Stimulated activated naive CD4-positive, alpha-beta T cell treated with Interleukin-2 at 50 U/mL for 16 hours (primary cell): ENCODE measurements at places on chromosomes 5 and 9.

DNA sequence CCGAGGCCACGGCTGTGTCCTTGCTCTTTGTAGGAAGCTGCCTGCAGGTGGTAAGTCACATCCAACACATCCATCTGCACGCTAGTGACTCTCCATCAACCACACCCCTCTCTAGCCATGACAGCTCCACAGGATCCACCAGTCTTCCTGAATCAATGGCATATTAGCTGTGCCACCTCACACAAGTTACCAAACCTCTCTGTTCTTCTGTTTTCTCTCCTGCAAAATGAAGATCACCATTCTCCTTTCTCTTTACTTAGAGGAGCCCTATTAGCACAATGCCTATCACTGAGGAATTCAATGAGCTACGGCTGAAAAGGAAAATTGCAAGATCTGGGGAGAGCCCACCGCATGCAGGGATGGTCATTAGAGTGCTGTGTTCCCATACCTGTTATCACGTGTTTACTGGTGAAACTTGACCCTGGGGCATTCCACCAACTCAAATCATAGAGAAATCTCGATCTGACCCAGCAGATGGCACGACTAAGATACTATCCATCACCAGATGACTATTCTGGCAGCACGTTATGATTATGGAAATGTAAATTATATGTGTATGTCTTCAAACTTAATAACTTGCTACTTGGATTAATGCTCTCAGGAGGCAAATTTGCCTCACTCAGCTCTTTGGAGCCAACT is 20.9 kb downstream of the WHRN start:
- no peak for DNase-seq

- no peak for DNase-seq
Measured at GRCh38 chr5:42985129-42986037, 54.7 kb downstream of the ANXA2R start.

- no peak for DNase-seq
Measured at GRCh38 chr9:137280474-137281344, 3.2 kb downstream of the TOR4A start.

GRCh38 chr5:119368238-119368630 is 12.4 kb downstream of the TNFAIP8 start:
- peak; percentile 54 for DNase-seq

DNA sequence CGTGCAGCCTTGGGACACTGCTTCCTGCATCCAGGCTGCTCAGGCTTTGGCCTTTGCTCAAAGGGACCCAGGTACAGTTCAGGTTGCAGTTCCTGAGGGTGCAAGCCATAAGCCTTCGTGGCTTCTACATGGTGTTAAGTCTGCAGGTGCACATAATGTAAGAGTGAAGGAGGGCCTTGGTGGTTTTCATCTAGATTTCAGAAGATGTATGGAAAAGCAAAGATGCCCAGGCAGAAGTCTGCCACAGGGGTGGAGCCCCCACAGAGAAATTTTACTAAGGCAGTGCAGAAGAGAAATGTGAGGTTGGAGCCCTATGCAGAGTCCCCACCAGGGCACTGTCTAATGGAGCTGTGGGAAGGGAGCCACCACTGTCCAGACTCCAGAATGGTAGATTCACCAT is 200.9 kb downstream of the ICE1 start:
- DNase-seq, result no peak

DNA sequence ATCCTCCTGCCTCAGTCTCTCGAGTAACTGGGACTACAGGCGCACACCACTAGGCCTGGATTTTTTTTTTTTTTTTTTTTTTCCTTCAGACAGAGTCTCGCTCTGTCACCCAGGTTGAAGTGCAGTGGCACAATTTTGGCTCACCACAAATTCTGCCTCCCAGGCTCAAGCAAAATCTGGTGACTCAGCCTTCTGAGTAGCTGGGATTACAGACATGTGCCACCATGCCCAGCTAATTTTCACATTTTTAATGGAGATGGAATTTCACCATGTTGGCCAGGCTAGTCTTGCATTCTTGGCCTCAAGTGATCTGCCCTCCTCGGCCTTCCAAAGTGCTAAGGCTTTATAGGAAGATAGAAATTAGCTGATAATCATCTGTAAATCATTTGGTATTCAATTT is 43.9 kb downstream of the NSA2 start:
- no peak for DNase-seq

- no peak for DNase-seq
Measured at GRCh38 chr9:4325113-4325512, 25.2 kb upstream of the GLIS3 start.

DNA sequence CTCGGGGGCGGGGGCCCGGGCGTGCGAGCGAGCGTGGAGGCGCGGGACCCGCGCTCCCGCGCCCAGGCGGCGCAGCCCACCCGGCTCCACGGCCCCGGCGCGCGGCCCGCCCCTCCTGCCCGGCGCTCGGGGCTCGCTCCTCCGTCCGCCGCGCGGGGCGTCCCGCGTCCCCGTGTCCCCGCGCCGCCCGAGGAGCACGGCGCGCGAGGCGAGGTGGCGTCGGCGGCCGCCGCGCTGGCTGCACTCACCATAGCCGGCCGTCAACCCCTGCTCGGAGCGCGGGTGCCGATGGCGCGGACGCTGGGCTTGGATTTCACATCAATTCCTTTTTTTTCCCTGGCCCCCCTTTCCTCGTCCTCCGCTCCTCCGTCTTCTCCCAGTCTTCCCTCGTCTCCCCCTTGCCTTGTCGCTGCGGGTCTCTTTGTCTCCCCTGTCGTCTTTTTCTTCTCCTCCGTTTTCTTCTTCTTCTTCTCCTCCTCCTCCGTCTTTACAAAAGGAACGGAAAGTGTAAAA is 494 bp downstream of the PTCH1 start:
- no peak for DNase-seq

- DNase-seq, result no peak
Measured at GRCh38 chr9:125484350-125485282, 222.4 kb downstream of the MAPKAP1 start.

DNA sequence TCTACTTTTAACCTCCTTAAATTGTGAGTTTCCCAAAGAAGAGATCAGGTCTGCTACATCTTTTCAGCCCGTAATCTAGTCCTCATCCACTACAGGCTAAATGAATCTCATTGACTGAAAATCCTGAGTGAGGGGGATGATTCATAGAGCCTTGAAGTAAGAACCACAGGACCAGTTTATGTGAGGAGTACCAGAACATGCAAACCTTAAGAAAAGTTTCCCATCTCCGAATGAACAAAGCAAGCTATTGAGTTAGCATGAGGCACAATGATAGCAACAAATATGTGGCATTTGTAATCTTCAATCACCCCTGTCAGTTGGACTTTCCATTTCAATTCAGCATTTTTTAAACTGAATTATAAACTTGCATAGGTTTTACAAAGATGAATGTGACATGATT is 197.0 kb downstream of the ALDH1A1 start:
- no peak for DNase-seq

DNA sequence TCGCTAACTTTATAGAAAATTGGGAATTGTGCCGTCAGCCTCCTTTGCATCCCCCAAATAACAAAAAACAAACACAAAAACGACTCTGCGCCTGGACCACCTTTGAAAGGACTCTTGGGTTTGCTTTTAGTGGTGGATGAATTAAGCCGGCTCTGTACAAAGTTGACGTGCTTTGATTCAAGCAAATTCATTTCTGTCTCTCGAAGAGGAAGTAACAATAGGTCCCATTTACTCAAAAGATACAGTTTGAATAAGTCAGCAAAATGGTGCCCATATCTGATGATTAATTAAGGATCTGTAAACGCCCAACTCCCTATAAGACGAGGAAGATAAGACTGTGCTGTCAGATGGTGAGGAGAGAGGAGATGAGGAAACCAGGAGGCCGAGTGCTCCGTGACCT is 67.8 kb downstream of the AK8 start:
- DNase-seq, result no peak

GRCh38 chr5:55903121-55903701 is 52.1 kb downstream of the IL31RA start:
- peak; percentile 60 for DNase-seq

DNA sequence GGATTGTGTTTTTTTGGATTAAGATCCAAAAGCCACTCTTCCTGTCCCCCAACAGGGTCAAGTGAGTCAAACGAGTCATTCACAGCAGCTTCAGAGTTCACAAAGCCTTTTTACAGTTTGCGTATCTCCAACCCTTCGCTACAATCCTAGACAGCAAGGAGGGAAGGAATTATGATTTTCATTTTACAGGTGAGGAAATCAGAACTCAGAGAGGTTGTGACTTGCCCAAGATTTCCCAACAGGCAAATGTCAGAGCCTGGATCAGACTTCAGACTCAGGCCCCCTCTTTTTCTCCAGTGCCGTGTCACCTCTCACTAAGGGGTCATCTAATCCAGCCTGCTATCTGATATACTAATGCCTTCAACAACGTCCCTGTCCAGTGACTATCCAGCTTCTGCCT is 72.1 kb upstream of the XPA start:
- DNase-seq, result no peak

GRCh38 chr5:67636091-67636490 is 439.5 kb upstream of the CD180 start:
- DNase-seq, result no peak

DNA sequence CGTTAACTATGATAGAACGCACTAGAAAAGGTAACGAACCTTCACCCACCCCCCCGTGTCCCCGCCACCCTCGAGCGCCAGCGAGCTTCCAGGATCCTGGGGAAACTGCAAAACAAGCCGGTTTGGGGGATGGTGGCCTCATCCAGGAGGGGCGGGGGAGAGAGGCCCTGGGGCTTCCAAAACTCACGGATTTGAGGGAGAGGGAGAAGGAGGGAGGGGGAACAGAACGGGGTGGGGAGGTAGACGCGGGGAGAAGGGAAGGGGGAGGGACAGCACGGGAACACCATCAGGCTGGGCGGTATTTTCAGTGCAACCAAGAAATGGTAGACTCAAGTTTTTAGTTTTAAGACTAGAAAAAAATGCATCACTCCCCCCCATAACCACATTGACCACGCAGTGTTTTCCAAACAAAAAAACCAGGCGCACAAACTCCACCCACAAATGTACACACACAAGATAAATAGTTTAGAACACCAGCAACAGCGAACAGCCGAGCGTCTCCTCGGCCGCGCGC is 1.4 kb downstream of the NRARP start:
- DNase-seq, result no peak

DNA sequence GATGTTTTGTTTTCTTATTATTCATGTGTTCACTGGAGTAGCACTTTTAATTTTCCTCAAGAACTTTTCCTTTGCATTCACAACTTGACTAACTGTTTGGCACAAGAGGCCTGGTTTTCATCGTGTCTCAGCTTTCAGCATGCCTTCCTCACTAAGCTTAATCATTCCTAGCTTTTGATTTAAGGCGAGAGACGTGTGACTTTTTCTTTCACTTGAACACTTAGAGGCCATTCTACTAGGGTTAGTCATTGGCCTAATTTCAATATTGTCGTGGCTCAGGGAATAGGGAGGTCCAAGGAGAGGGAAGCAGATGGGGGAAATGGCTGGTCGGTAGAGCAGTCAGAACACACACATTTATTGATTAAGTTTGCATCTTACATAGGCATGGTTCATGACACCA is 94.0 kb downstream of the ZNF462 start:
- no peak for DNase-seq

GRCh38 chr5:168877132-168877892 is 298.1 kb upstream of the PANK3 start:
- DNase-seq, result no peak

DNA sequence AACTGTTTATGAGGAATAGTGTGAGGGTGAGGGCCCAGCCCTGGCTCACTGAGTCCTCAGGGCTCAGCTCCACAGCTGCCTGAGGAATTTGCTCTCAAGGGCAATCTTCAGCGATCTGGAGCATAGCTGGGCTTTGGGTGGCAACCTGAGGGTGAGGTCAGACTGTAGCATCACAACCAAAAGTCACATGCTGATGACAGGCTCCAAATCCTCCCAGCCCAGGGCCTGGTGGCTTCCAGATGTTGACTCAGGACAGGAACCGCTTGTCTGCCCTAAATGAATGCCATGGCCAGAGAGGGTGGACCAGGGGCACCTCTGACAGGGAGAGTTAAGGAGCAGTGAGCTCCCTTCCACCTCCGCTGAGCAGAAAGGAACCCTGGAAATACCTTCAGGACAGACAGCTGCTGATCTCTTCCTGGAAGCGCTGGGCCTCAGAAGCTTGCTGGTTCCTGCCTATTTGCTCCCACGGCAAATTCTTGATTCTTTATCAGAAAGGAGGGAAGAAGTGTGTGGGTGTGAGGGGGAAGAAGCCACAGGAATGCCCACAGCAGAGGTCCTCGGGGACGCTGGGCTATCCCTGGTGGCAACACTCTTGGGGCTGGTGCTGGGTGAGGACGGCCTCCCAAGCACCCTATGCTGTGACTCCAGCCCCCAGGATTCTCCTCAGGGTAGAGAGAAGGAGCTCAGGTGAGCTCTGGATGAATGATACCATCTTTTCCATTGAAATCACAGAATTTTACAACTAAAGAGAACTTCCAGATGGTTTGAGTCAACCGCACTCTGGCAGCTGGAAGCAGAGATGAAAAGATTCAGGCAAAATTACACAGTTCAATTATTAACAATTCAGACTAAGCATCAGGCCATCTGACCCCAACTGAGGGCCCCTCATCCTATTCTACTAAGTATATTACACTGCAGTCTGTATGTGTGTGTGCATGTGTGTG is 13.8 kb upstream of the CTSL start:
- DNase-seq, result no peak

- no peak for DNase-seq
Measured at GRCh38 chr5:159533197-159533596, 202.9 kb upstream of the IL12B start.

GRCh38 chr9:35510754-35511428 is 21.0 kb downstream of the RUSC2 start:
- no peak for DNase-seq

GRCh38 chr9:69223605-69224004 is 49.5 kb downstream of the TJP2 start:
- DNase-seq, result no peak

DNA sequence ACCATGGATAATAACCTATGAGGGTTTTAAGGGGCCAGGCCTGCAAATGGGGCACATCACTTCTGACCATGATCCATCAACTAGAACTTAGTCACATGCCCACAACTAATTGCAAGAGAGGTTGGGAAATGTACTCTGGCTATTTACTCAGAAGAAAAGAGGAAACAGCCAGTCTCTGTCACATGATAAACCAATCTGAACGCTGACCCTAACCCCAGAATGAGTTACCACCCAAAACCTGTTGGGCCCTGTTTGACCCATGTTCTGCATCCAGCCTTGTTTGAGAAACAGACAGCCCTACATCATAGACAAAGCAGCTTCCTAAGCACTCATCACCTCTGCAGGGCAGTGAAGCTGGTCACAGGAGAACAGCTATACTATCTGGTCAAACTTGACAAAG is 5.8 kb downstream of the MACROH2A1 start:
- DNase-seq, result no peak
